ENCODE measurements at places on chromosomes 2 and 18.
A peak's percentile ranks its signal among the peaks of the same experiment; 100 is the strongest.

DNA sequence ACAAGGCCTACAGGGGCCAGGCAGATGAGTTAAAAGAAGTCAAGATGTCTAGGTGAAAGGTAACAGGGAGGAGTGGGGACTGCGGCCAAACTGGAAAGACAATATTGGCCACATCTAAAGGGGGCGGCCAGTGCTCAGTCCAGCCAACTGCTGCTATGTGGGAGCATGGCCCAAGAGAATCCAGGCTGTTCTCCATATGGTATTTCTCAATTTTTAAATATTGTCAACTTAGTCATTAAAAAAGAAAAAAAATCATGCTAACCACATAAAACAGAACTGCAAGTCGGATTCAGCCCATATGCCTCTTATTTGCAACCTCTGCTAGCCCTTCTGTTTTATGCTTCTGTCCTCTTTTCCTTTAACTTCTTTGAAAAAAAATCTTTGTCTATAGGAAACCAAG is 14.8 kb downstream of the TRABD2A start:
- DNase-seq: no peak

GRCh38 chr2:238496756-238497609 is 70.3 kb downstream of the ASB1 start:
- no peak for DNase-seq

- no peak for DNase-seq
These were observed 474.6 kb downstream of the SLC4A3 start for GRCh38 chr2:220101980-220102379.

DNA sequence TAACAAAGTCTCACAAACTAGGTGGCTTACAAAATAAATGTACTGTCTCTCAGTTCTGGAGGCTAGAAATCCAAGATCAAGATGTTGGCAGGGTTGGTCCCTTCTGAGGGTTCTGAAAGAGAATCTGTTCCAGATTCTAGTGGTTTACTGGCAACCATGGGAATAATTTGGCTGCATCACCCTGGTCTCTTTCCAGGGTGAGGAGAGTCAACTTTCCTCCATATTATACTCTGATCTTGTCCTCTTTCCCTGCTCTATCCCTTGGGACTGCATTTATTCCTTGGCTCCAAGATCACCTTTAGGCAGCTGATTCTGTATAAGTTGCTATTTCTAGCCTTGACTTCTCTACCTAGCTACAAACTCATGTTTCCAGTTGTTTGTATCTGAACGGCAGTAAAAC is 35.2 kb downstream of the SLC40A1 start:
- DNase-seq: no peak

DNA sequence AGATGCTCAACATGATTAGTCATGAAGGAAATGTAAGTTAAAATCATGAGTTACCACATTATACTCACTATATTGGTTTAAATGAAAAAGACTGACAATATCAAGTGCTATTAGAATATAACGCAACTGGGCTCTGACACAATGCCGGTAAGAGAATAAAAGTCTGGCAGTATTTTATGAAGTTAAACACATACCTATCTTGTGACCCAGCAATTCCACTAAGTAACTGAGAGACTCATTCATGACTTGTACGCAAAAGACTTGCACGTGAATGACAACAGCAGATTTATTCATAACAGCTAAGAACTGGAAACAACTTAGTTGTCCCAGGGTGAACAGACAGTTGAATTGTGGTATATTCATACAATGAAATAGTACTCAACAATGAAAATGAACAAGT is 342.1 kb downstream of the SLC4A3 start:
- DNase-seq: no peak

- DNase-seq: peak; percentile 4
These were observed 145.1 kb upstream of the CELF4 start for GRCh38 chr18:37710726-37711125.

GRCh38 chr2:205024822-205025518 is 479.7 kb downstream of the PARD3B start:
- DNase-seq: peak; percentile 69

DNA sequence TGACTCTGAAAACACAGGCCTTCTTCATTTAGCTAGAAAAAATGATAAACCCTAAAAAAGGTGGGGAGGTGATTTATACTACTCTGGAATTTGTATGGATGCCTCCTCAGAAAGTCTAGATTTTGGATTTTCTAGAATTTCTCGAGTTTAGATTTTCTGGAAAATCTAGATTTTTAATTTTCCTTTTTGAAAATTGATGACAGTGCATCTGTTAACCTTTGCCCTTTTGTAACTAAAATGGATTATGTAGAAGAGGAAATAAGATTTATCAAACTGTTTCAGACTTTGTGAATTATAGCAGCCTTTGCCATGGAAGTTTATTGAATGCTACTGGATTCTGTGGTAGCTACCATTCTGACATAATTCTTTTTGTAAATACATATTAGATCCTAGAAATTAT is 75.6 kb upstream of the RBM44 start:
- no peak for DNase-seq

DNA sequence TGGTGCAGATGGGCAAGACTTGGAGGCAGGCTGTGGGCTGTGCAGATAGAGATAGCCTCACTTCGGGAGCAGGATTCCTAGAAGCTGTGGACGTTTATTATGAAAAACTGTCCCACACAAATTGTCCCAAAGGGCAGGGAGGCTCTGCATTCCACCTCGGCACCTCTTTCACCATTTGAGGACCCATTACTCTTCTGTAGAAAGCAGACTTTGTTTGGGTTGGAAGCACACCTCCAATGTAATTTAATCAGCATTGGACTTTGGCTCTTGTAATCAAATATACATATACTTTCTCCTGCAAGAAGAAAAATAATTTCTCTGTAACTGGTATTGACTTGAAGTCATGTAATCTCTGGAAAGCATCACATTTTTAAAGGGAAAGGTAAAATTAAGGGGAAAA is 8.5 kb downstream of the ONECUT2 start:
- DNase-seq: no peak

DNA sequence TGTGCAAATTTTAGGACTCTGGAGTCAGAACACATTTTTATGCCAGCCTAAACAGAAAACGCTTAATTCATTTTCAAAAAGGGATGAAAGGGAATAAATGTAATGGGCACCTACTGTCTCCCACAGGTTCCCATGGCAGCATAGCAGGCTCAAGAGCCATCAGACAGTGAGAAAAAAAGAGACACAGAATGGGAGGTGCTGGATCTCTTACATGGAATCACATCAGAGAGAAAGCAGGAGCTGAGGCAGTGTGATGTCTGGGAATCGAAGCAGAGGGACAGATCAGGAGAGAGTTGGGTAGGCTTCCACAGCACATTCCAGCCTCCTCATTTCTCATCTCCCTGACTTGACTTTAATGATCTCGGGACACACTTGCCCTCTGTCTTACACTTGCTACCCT is 684.3 kb downstream of the KCNJ3 start:
- peak; percentile 49 for DNase-seq

- DNase-seq: no peak
These were observed 466.4 kb upstream of the CWC22 start for GRCh38 chr2:180473456-180473855.

DNA sequence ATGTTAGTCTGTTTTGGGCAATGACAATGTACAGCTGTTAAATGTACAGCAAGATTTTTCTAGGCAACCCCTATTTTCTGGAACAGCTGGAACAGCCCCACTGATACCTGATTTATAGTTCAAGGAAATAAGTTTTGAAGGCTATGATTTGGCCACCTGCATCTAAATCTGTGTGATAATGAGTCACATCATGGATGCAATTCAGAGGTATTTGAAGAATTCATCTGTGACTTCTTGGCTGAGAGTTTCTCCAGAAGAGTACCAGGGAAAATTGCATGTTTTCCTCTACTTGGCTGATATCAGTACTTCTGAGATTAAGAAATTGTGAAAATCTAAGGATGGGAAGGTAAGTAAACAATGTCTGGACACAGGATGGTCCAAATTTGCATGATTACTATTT is 40.7 kb upstream of the NT5C1B start:
- no peak for DNase-seq

GRCh38 chr2:187024739-187025138 is 175.8 kb upstream of the ZSWIM2 start:
- no peak for DNase-seq
